A673 (cell line): ENCODE measurements at places on chromosomes 7 and 10. TPM values are rescaled to one million over a fixed set of nuclear protein-coding genes. Genes with fewer than 3 reads are reported as not detected.

- no peak overlapping the region for H3K27ac ChIP-seq
- no peaks in the 10 kb centered on the region for H3K36me3 ChIP-seq
- no peaks in the 10 kb centered on the region for H3K27me3 ChIP-seq
- DNase-seq: no peak
Measured at GRCh38 chr10:109348324-109348723, 575.0 kb downstream of the XPNPEP1 start.

- no peak overlapping the region for H3K27ac ChIP-seq
- no peak for DNase-seq
- no peaks in the 10 kb centered on the region for H3K27me3 ChIP-seq
- no peak overlapping the region for H3K4me3 ChIP-seq
Measured at GRCh38 chr7:111588065-111588433, 25.8 kb upstream of the IMMP2L start.

GNAI1 gene
- total RNA-seq: 19.8 and 22.4 TPM in 2 replicates

MYL7 gene
- not detected in 2 replicates for total RNA-seq
